OCI-LY7 (cell line): ENCODE measurements at places on chromosomes 4 and X.

GRCh38 chrX:50707405-50707804 is 106.6 kb downstream of the SHROOM4 start:
- no peak for DNase-seq

DNA sequence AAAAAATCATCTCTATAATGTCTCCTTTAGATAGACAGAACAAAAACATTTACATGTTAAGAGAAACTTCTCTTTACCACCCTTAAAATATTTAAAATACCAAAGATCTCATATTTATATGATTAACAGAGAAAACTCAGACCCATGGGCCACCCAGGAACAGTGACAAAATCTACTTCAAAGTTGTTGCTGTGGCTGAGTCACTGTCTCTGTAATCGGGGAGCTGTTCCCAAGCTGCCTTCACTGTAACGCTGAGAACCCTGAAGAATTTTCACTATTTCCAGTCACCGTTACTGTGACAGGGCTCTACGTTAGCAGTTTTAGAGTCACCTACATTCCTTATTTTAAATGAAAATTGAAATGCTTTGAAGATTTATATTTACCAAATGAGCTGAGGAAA is 9.0 kb upstream of the DAPP1 start:
- DNase-seq = no peak

DNA sequence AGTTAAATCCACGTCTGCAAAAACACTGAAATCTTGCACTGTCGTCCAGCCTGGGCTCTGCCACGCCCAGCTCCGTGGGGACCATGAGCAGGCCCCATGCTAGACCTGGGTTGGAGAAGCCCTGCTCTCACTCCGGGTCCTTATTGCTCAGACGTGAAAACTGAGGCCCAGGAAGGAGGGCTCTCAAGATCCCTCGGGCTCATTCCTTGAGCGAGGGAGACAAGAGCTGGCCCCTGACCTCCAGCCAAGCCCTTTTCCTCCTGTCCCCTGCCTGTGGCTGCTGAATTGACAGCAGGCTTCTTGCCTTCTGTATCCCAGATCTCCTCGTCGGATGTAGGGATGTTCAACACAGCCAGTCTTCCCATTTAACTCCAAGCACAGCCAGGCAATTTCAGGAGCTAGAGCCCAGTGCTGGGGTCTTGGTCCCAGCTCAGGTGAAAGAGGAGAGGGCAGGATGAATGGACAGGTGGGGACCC is 109.5 kb downstream of the CPZ start:
- no peak for DNase-seq

- no peak for DNase-seq
Observed at GRCh38 chrX:786441-786881, 155.9 kb downstream of the SHOX start.

DNA sequence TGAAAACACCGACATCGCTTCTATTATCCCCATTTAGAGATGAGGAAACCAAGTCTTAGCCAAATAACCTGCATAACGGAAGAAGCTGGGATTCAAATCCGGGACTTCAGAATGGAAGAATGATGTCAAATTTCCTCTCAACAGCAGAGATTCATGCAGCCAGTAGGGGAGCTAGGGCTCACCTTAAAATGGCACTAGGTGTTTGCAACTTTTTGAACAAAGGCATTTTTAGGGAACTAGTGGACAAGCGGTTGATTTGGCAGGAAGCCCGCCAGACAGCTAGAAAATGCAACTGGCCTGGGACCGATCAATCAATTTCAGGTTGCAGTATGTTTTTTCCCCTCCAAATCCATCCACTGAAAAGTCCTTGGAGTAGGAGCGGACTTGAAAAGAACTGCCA is 224.2 kb downstream of the PTTG2 start:
- no peak for DNase-seq
